Stimulated activated CD4-positive, alpha-beta T cell treated with anti-CD3 and anti-CD28 coated beads, Interleukin-15, amount 100 ng/mL, for 1 hour (primary cell): ENCODE measurements at places on chromosomes 7 and 10.

DNA sequence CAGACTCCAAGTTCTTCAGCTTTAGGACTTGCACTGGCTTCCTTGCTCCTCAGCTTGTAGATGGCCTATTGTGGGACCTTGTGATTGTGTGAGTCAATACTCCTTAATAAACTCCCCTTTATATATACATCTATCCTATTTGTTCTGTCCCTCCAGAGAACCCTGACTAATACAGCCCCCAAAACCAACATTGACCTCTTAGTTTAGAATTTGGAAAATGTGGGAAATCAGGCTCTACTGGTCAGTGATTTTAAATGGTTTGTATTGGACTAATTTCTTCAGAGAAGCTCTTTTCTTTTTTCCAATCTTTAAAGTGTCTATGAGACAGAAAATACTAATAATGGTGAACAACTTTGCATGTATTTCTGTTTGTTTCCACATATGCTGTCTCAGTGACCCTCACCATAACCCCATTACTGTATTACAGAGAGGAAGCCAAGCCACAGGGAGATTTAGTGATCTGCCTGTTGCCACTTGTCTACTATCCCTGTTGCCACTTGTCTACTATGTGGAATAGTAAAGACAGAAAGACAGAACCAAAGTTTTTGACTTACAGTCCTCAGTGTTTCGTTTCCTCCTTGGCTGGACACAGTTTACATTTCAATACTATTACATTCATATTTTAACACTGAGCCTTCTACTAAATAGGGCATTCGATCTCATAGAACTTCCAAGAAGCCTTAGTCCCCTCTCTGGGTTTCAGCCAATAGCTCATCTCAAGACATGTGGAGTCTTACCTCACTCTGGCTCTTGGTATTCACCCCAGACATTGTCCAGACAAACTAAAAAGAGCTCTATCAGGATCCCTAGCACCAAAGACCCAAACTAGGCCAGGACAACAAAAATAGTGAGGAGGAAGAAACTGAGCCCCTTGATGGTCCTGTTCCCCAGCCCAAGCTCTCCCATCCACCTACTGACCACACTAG lies 121.0 kb downstream of the AKR1D1 start:
- DNase-seq = no peak

- no peak for DNase-seq
These were observed 951.6 kb downstream of the ANKRD7 start for GRCh38 chr7:119175911-119176627.

DNA sequence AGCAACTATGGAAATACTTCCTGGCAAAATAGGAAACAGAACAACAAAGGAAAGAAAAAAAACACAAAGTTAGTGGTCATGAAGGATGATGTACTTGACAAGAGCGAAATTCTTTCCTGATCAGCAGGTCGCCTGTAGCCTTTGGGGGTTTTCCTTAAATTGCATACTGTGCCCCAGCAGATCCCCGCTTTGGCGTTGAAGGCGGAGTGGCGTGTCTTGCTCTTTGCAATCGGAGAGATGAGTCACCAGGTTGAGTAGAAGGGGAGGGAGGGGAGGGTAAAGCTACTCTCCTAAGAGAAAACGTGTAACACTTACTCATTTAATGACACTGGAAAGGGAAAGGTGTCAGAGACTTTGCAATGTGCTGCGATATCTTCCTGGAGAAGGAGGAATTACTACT lies 587.2 kb downstream of the SORCS1 start:
- no peak for DNase-seq

DNA sequence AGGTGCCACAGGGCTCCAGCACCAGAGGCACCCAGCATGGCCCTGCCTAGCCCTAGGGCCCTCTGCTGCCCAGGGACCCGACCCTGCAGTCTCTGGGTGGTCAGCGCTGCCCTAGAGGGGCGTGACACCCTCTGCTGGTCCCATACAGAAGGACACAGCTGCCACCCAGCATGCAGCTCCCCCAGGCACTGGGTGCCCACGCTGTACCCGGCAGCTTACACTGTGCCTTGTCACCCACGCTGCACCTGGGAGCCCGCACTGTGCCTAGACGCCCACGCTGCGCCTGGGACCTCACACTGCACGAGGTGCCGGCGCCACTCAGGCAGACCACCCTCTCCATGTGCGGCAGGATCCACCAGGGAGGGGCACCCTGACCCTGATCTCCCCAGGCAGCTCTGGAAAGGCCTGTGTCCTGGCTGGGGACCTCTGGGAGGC lies 55.2 kb downstream of the PWWP2B start:
- no peak for DNase-seq

DNA sequence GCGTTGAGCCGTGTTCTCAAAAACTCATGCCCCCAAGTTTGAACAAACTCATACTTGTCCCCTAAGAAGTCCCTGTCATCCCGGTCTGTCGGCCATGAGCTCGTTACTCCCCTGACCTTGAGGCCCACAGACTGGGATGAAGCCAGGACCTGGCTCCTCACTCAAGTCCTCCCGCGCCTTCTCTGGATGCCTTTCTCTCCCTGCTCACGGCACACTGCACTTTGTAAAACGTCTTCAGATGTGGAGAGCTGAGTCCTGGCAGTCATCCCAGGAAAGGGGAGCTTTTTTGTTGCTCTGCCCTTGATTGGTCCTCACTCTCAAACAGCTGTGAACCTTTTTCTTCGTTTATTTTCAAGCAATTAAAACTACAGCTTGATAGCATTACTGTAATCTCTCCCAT lies 110.8 kb downstream of the JAZF1 start:
- no peak for DNase-seq

GRCh38 chr7:134696261-134696660 lies 49.6 kb downstream of the BPGM start:
- DNase-seq = no peak

DNA sequence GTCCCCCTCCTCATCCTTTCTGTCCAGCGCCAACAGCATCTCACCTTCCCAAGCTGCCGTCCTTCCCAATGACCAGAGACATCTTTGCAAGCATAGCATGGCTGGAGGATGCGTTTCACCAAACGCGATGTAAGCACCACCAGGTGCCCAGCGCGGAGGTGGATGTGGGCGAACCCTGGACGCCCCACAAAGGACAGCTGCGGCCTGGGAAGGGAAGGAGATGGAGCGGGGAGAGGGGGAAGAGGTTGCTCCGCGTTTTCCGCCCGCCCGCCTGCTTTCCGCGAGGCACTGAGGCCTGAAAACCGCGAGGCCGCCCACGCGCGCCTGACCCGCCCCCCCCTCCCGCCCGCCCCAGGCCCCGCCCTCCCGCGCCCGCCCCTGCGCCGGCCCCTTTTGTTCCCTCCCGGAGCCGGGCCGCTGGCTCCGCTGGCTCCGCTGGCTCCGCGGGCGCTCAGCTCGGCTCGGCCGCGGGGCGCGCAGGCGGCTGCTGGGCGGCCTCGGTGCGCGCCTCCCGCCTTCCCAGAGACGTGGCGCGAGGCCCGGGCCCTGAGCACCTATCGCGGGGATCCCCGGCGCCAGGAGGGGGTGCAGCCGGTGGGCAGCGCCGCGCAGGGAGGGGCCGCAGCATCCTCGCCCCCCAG lies at the start of gene CLIP2:
Gene CLIP2 (plus strand): TSS at position 390 of the 641 bp plus-strand sequence. CDS start 28,140 bp downstream, outside the sequence.
- peak; percentile 63 for DNase-seq

GRCh38 chr7:22911889-22912288 lies 89.2 kb upstream of the TOMM7 start:
- no peak for DNase-seq

- no peak for DNase-seq
These were observed 132.6 kb downstream of the NRBF2 start for GRCh38 chr10:63265683-63266235.
